ENCODE measurements at places on chromosomes 13 and 19.

GRCh38 chr13:111302045-111302726, 18.3 kb upstream of the TEX29 start:
- no peak for DNase-seq

DNA sequence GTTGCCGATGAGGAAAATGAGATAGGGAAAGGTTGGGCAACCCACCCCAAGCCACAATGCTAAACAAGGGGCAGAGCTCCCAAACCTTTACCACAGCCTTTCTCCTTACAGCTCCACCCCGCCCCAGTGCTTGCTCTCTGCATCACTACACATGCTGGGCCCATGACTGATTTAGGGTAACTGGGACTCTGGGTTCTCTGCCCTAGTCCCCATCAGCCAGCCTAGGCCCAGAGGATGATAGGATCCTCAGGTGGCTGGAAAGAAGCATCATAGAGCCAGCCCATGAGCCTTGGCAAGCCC, 11.6 kb downstream of the C19orf47 start:
- DNase-seq, result no peak

GRCh38 chr13:59414006-59414405, 749.7 kb downstream of the DIAPH3 start:
- DNase-seq, result no peak

- no peak for DNase-seq
These were observed 5.2 kb downstream of the SPACA6 start for GRCh38 chr19:51698296-51698695.

DNA sequence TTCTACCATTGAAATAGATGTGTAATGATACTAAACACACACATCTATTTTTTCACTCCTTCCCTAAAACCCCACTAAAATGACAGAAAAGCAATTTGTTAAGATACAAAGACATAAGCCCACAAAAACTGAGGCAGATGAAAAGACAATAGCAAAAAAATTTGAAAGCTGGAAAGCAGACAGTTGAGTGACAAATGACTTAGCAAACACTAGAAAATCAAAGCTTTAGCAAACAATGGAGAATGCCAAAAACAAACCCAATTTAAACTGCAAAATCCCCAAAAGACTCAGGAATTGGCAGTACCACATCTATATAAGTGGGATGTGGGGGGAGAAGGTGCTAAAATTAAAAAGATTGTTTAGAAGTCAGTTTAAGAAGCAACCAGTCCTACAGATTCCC, 9.5 kb downstream of the TSC22D1 start:
- DNase-seq, result no peak

All from activated naive CD8-positive, alpha-beta T cell treated with anti-CD3 and anti-CD28 coated beads, Interleukin-2, amount 50 U/mL, for 16 hours (primary cell).